ENCODE measurements at places on chromosomes 13 and 19. TPM values are rescaled to one million over a fixed set of nuclear protein-coding genes. Genes with fewer than 3 reads are reported as not detected.

DNA sequence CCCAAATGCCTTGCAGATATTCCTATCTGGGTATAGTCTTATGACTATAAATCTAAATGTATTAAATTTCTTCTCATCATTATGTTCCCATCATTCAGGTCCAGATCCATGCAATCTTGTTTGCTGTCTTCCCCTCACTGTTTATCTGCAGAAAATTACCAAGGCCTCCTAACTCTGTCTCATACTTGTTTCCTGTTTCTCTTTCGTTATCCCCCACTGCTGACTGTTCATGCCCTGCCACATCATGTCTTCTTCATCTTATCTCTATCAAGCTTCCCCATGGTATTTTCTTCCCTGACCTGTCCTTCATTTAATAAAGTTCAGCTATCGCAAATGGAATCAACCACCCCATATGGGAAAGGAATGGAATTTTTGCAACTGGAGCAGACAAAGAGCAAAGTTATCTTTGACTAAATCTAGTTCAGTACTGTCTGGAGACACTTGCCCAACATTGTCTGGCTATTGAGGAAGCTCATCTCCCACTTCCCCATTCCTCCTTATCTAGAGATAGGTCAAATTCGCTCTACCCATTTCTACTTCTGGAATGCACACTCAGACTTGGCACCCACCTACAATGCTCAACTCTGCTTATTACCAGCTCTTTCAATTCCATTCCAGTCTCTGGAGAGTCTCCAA is 1358.1 kb downstream of the EFNB2 start:
- no peaks in the 10 kb centered on the region for H3K4me1 ChIP-seq
- no peak overlapping the region for H3K4me3 ChIP-seq
- no peak for DNase-seq

DNA sequence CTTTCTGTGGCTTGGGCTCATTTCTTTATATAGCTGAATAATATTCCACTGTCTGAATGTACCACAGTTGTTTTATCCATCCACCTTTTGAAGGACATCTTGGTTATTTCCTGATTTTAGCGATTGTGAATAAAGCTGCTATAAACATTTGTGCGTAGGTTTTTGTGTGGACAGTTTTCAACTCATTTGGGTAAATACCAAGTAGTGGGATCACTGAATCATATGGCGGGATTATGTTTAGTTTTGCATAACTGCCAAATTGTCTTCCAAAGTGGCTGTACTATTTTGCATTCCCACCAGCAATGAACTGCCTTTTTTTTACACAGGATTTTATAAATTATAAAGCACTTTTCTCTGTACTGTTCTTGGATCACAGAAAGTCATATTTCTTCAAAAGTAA is 13.7 kb upstream of the LRCH1 start:
- H3K4me3 ChIP-seq = no peak overlapping the region
- H3K36me3 ChIP-seq = no peaks in the 10 kb centered on the region
- no peak overlapping the region for H3K27ac ChIP-seq
- no peaks in the 10 kb centered on the region for H3K27me3 ChIP-seq
- H3K4me1 ChIP-seq = no peaks in the 10 kb centered on the region

DNA sequence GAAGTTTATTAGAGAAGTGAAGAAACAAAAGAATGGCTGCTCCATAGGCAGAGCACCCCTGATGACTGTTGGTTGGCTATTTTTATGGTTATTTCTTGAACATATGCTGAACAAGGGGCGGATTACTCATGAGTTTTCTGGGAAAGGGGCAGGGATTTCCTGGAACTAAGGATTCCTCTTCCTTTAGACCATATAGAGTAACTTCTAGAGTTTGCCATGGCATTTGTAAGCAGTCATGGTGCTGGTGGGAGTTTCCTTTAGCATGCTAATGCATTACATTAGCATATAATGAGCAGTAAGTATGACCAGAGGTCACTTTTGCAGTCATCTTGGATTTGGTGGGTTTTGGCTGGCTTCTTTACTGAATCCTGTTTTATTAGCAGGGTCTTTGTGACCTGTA is 38.7 kb upstream of the PCDH8 start:
- no peaks in the 10 kb centered on the region for H3K36me3 ChIP-seq
- no peak for DNase-seq
- H3K4me1 ChIP-seq = no peaks in the 10 kb centered on the region

GRCh38 chr13:91540158-91540736 is 141.8 kb downstream of the GPC5 start:
- H3K27me3 ChIP-seq = no peaks in the 10 kb centered on the region
- H3K36me3 ChIP-seq = no peaks in the 10 kb centered on the region
- H3K4me3 ChIP-seq = no peak overlapping the region
- no peak for DNase-seq

GRCh38 chr13:54845351-54845965 is 1816.8 kb downstream of the OLFM4 start:
- no peaks in the 10 kb centered on the region for H3K36me3 ChIP-seq
- no peak overlapping the region for H3K4me3 ChIP-seq
- no peak for DNase-seq

GRCh38 chr19:32172566-32173160 is 172.7 kb upstream of the ZNF507 start:
- DNase-seq = no peak
- no peak overlapping the region for H3K4me3 ChIP-seq
- H3K27me3 ChIP-seq = peaks cover 84% of the 10 kb centered on the region
- H3K36me3 ChIP-seq = no peaks in the 10 kb centered on the region
- H3K4me1 ChIP-seq = no peaks in the 10 kb centered on the region
- H3K27ac ChIP-seq = no peak overlapping the region

DNA sequence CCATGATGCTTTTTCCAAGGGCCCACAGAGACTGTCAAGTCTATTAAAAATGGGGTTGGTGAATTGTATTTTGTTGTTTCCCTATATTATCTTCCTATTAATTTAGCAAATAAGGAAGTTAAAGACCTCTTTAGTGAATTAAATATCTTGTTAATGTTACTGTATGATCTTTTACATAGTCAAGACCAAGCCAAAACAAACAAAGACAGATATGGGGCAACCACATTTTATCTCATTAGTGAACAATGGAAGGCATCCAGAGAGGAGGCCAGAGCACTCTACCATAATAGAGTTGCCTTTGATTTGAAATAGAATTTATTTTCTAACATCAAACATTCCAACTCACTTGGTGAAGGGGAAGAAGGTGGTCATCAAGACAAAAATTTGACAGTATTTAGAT is 169.4 kb downstream of the B3GLCT start:
- DNase-seq = no peak
- H3K36me3 ChIP-seq = no peaks in the 10 kb centered on the region
- H3K4me3 ChIP-seq = no peak overlapping the region
- H3K4me1 ChIP-seq = no peaks in the 10 kb centered on the region
- H3K27ac ChIP-seq = no peak overlapping the region

GRCh38 chr19:10291554-10292205 is 1.9 kb downstream of the ICAM5 start:
- peaks cover 80% of the 10 kb centered on the region for H3K4me1 ChIP-seq
- H3K4me3 ChIP-seq = peak overlapping the region; percentile 67
- no peaks in the 10 kb centered on the region for H3K36me3 ChIP-seq

The PDE4C gene
- total RNA-seq = 2.4 TPM

The TDRD12 gene
- total RNA-seq = not detected

The CLC gene
- not detected for total RNA-seq

The NEK3 gene
- 4.3 TPM for total RNA-seq
